ENCODE measurements at places on chromosomes 1 and 21.

DNA sequence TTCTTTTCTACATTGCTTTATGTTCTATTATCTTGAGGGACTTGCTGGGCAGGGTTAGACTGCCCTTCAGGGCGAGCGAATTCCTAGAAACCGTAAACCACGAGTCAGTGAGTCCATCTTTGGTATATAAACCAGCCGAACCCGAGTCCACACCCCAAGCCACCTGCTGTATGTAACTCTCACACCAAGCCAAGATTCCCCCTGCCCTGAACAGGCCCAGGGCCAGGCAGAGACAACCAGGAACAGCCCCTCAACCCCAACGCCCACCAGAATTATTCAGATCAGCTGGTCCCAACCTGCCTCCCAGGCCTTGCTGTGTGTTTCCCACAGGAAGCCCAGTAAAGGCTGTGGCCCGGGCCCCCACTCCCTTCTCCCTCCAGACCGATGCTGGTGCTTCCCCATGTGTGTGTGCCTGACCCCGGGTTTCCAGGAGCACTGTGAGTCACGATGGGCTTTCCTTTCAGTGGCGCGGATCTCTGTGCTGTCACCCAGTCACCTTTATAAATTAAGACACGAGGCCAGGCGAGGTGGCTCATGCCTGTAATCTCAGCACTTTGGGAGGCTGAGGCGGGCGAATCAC lies 17.1 kb downstream of the KIF17 start:
- peaks cover 11% of the 10 kb centered on the region for H3K4me1 ChIP-seq
- peaks cover 12% of the 10 kb centered on the region for H3K36me3 ChIP-seq
- no peak overlapping the region for H3K27ac ChIP-seq

GRCh38 chr1:34367954-34368353 lies 191.2 kb downstream of the C1orf94 start:
- H3K36me3 ChIP-seq: no peaks in the 10 kb centered on the region
- H3K27me3 ChIP-seq: peaks cover 54% of the 10 kb centered on the region
- H3K4me1 ChIP-seq: no peaks in the 10 kb centered on the region
- no peak overlapping the region for H3K27ac ChIP-seq

- no peaks in the 10 kb centered on the region for H3K27me3 ChIP-seq
- peaks cover 47% of the 10 kb centered on the region for H3K36me3 ChIP-seq
- DNase-seq: peak; percentile 81
- peak overlapping the region; percentile 95 for H3K4me3 ChIP-seq
- peaks cover 41% of the 10 kb centered on the region for H3K4me1 ChIP-seq
- H3K27ac ChIP-seq: peak overlapping the region; percentile 93
These were observed 1.0 kb upstream of the CDC14A start for GRCh38 chr1:100351095-100351887.

- H3K4me3 ChIP-seq: no peak overlapping the region
- peaks cover 6% of the 10 kb centered on the region for H3K36me3 ChIP-seq
- peaks cover 7% of the 10 kb centered on the region for H3K4me1 ChIP-seq
- H3K27me3 ChIP-seq: peaks cover 13% of the 10 kb centered on the region
- no peak overlapping the region for H3K27ac ChIP-seq
- DNase-seq: peak; percentile 68
These were observed 143.3 kb upstream of the ZNF644 start for GRCh38 chr1:91165033-91165654.

DNA sequence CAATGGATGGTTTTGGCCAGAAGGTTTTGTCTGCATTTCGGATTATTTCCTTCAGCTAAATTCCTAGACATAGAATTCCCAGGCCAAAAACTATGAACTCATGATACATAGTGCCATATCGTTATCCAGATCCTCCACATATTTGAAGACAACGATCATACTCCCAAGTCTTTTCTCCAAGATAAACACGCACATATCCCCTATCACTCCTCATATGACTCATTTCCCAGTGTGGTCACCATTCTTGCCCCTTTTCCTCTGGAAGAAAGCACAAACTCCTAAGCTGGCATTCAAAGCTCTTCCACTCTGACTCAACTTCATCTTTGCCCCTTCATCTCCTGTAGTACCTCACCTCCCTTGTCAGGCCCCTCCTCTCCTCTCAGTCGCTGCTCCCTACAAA lies 277.6 kb downstream of the PLPP3 start:
- DNase-seq: no peak
- no peak overlapping the region for H3K4me3 ChIP-seq
- H3K4me1 ChIP-seq: no peaks in the 10 kb centered on the region
- H3K27me3 ChIP-seq: no peaks in the 10 kb centered on the region
- H3K36me3 ChIP-seq: no peaks in the 10 kb centered on the region
- H3K27ac ChIP-seq: no peak overlapping the region

- H3K4me1 ChIP-seq: peaks cover 33% of the 10 kb centered on the region
- H3K27me3 ChIP-seq: no peaks in the 10 kb centered on the region
- H3K27ac ChIP-seq: peak overlapping the region; percentile 97
- H3K4me3 ChIP-seq: peak overlapping the region; percentile 97
- DNase-seq: peak; percentile 74
These were observed 757 bp upstream of the NRIP1 start for GRCh38 chr21:15065392-15066122.

- peaks cover 37% of the 10 kb centered on the region for H3K27me3 ChIP-seq
- no peak overlapping the region for H3K27ac ChIP-seq
- H3K4me3 ChIP-seq: no peak overlapping the region
- no peaks in the 10 kb centered on the region for H3K4me1 ChIP-seq
These were observed 475.4 kb downstream of the AJAP1 start for GRCh38 chr1:5129746-5130355.

DNA sequence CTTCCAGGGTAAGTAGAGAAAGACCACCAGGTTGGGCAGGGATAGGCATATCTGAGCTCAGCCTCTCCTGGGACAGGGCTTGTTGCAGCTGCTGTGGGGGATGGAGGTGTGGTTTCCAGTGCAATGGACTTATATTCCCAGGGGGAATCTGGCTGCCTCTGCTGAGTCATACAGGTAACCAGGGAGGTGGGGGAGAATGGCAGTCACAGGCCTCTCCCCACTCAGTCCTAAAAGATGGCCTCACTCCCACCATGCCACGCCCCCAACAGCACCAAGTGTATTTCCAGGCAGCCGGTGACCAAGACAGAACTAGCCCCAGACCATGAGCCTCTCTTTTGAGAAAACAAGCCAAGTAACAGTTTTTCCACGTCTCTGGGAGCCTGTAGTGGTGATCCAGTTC lies 1240.7 kb downstream of the BRINP3 start:
- no peak for DNase-seq
- H3K27me3 ChIP-seq: no peaks in the 10 kb centered on the region
- H3K36me3 ChIP-seq: no peaks in the 10 kb centered on the region
- H3K4me1 ChIP-seq: no peaks in the 10 kb centered on the region
- H3K27ac ChIP-seq: no peak overlapping the region
- H3K4me3 ChIP-seq: no peak overlapping the region

DNA sequence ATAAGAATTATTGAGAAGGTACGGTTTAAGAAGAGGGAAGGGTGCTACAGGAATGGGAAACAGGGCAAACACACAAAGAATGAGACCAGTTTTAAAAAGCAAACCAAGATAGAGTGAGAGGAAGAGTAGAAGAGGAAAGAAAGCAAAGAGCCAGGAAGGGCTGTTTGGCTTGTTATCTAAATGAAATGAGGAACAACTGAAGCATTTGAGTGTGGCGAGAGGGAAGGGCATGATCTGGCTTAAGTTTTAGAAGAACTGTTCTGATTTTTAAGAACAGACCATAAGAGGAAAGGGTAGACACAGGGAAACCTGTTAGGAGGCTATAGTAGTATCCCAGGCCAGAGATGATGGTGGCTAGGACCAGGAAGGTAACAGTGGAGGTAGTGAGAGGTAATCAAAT lies 73.8 kb downstream of the TUT4 start:
- peaks cover 35% of the 10 kb centered on the region for H3K36me3 ChIP-seq
- no peaks in the 10 kb centered on the region for H3K27me3 ChIP-seq
- no peak for DNase-seq

DNA sequence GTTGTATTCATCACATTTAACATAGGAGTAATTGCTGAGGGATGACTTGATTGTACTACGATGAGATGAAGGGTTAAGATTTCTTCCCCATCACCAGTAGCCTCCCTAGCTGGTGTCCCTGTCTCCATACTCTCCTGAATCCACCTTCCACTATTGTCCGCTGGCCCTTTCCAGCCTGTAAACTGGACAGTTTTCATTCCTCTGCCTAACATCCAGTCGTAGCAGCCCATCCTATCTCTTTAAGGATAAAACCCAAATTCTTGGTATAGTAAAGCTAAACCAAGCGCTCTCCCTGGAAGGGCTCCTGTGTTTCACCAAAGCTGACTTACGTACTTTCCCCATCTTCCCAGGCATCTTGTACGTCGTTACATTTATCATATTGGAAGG lies 670 bp downstream of the COX20 start:
- H3K4me1 ChIP-seq: peaks cover 59% of the 10 kb centered on the region
- peaks cover 67% of the 10 kb centered on the region for H3K36me3 ChIP-seq
- H3K27ac ChIP-seq: peak overlapping the region; percentile 99
- no peak for DNase-seq

- peak overlapping the region; percentile 53 for H3K4me3 ChIP-seq
- no peaks in the 10 kb centered on the region for H3K27me3 ChIP-seq
- no peak for DNase-seq
- peaks cover 18% of the 10 kb centered on the region for H3K4me1 ChIP-seq
- no peaks in the 10 kb centered on the region for H3K36me3 ChIP-seq
These were observed 105.3 kb upstream of the DPT start for GRCh38 chr1:168834225-168834872.

DNA sequence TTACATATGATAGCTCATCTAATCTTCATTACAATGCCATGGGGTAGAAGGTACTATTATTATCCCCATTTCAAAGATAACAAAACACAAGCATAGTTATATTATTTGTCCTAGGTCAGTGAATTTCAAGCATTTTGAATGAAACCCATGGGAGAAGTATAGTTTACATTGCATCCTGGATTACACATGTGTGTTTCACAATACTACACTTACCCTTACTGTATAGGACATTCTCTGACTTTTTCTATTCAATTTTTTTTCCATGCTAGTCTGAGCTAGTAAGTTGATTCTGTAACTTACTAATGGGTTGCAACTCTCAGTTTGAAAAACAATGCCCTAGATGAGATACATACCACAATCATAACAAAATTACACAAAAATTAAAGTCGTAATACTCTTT lies 8.7 kb upstream of the GPX7 start:
- no peaks in the 10 kb centered on the region for H3K27me3 ChIP-seq
- peaks cover 6% of the 10 kb centered on the region for H3K36me3 ChIP-seq
- no peak for DNase-seq
- H3K27ac ChIP-seq: no peak overlapping the region

Measured in effector memory CD8-positive, alpha-beta T cell (primary cell).